ENCODE measurements at places on chromosomes 4 and X.
A peak's percentile ranks its signal among the peaks of the same experiment; 100 is the strongest.

GRCh38 chr4:18042012-18042411, 20.5 kb upstream of the LCORL start:
- no peak for ATAC-seq

GRCh38 chr4:112706840-112707207, 69.9 kb downstream of the LARP7 start:
- no peak for ATAC-seq

DNA sequence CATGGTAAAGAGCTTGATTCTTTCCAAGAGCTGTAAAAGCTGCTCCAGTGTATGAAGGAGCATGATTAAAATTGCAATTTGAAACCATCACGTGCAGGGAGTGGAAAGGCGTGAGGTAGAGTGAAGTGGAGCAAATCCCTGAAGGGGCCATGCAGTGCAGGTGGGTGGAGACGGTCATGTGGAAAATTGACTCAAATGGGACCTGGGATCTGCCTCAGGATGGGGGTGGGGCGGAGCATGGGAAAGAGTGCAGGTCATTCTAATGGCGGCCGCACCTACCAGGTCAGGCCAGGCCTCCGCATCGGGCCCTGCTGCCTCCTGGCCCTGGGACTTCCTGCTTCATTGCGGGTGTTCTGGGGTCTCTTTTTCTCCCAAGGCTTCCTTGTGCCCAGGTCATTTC, 25.3 kb upstream of the TRIM60 start:
- no peak for ATAC-seq

DNA sequence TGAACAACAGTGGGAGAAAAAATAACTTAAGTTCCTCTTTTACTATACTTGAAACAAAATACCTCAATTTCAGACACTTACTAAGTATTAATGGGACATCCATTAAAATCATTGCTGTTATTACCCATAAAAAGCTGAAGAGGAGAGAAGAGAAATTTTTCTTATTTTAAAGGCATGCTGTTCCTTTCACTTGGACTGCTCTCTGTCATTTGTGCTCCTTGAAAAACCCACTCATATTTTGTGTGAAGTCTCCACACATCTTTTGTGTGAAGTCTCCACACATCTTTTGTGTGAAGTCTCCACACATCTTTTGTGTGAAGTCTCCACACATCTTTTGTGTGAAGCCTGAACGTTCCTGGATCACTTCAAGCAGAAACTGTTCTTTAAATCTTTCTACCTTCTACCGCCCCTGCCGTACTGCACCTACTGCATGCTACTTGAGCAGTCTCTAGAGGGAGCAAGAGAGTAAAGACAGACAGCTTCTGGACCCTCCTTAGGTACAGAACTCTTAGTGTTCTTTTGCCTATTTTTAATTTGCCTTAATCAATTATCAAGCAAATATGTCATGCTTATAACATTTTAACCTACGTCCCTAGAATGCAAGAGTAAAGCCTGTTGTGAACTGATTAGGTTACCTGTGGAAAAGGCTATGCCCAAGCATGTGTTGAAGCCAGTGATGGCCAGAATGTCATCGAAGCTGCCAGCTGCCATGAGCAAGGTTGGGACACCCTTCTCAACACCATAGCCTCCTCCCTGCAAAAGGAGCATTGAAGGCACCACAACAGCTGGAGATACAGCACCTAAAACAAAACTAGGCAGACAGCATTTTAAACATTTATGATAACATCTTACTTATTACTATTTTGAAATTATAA, 27.1 kb upstream of the SLC9B1 start:
- peak; percentile 84 for ATAC-seq

DNA sequence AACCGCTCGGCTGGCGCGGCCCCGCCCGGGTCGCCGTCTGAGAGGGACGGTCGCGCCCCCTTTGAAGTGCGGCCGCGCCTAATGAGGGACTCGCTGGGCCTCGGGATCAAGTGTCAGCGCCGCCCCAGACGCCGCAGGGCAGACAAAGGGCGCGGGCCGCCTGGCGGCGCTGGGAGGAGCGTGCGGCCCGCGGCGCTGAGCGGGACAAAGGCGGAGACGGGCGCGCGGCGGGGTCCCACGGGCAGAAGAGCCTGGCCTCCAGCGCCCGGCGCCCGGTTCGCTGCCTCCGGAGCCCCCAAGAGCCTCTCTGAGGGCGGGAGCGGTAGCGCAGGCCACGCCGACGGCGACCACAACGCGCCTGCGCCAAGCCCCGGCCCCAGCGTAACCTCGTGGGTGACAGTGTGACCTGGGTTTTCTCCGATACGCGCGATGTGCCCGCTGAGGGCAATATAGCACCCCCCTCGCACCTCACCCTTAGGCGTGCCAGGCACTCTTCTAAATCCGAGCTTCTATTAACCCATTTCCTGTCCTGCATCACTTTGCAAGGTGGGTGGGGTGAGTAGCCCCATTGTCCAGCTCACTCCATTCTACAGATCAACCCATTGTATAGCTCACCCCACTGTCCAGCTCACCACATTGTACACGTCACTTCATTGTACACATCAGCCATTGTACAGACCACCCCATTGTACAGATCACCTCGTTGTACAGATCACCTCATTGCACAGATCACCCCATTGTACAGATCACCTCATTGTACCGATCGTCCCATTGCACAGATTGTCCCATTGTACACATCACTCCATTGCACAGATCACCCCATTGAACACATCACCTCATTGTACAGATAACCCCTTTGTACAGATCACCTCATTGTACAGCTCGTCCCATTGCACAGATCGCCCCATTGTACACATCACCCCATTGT, 33.7 kb upstream of the STX18 start:
- peak; percentile 87 for ATAC-seq

DNA sequence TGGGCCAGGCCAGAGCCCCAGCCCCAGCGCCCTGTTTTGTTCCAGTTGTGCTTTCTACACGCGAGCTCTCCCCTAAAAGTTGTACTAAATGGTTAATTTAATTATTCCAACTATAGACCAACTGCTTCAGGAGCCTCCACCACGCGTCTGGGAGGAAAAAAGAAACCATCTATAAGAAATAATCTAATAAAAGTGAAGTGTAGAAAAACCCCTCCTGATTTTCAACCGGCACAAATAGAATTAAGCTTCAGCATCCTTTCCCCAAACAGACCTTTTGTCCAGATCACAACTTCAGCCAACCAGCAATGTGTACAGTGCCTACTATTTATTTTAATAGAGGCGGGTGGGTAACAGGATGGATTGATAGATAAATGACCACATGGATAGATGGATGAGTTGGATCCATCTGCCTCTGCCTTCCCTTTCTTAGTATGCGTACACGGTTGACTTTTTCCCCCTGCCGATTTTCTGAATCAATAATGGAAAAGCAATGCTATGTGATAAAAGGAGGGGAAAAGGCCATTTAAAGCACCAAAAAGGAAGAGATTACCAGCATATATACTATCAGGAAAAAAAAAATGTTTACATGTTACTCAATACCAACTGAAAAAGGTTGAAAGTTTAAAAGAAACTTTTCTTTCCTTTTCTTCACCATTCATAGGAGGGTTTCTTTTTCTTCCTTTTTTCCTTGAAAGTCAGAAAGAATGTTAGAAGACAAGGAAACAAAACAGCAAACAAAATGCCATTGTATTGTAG, 3.7 kb upstream of the PHOX2B start:
- ATAC-seq, result no peak

All from activated CD4-positive, CD25-positive, alpha-beta regulatory T cell treated with anti-CD3 and anti-CD28 coated beads, Interleukin-2, amount 50 U/mL, for 24 hours (primary cell).